SK-N-DZ (cell line): ENCODE measurements at places on chromosomes 7 and 10.

- DNase-seq: peak; percentile 75
Measured at GRCh38 chr10:92387289-92387940, 96.4 kb downstream of the MARCHF5 start.

DNA sequence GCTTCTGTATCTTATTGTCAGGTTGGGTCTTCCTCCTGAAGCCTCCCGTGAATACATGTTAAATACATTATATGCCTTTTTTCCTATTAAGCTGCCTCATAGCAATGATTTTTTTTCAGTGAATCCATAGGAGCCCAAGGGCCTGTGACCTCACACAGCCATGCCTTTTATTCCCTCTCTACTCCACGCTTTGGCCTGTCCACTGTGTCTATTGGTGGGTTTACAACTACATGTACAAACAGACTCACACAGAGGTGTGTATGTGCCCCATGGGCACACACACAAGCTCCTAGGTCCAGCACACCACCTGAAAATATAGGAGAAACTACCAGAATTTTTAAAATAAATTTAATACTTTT lies 560.4 kb downstream of the IPMK start:
- no peak for DNase-seq

GRCh38 chr7:81960026-81960425 lies 190.2 kb upstream of the HGF start:
- no peak for DNase-seq

DNA sequence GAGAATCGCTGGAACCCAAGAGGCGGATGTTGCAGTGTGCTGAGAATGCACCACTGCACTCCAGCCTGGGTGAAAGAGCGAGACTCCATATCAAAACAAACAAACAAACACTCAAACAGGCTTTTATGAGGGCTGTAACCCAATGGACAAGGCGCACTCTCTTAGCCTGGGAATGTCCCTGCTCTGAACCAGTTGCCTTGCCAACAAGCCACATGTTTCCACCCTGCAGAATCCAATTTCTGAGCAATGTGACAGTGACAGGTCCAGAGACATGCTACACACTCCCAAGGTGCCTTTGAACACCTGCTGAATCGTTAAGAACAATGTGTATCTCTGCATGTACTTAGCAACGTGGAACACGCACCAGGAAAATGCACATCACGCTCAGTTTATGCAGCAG lies 186.8 kb upstream of the AUTS2 start:
- no peak for DNase-seq

DNA sequence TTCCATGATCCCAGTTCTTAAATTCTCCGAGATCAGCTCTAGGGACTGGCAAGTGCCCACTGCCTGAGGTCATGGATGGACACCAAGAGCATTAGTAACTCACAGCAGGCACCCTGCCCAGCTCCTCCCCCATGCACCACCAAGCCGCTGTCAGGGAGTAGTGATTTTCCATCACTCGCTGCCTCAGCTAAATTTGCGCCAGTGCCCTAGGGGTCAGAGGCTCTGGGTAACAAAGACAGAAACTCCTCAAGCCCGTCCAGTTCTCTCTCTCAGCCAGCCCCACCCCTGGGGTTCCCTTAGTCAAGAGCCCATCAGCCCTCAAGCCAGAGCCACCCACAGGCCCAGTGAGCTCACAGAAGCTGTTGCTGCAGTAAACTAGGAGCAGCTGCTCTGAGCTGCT lies 30.0 kb downstream of the PAX2 start:
- no peak for DNase-seq

- no peak for DNase-seq
Measured at GRCh38 chr10:124350806-124351205, 67.9 kb downstream of the OAT start.

- no peak for DNase-seq
Measured at GRCh38 chr10:133259602-133259989, 17.1 kb downstream of the ADAM8 start.

GRCh38 chr10:94936721-94937120 lies 1.7 kb upstream of the CYP2C9 start:
- no peak for DNase-seq

- DNase-seq: no peak
Measured at GRCh38 chr10:34601691-34602090, 213.4 kb downstream of the PARD3 start.

DNA sequence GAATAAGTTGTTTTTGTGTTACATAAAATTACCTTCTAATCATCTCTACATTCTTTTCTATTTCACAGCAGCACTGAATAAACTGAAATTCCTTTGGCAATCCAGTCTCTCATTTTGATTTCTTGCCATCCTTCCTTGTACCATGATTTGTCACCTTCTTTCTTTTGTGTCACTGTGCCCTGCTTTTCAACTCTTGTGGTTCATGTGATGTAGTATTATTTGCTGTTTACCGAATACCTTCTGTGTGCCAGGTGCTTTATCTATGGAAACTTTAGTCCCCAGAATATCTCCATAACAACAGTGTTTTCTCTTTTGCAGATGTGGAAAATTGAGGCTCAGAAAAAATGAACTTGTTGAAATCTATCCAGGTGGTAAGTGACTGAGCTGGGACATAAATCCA lies 220.3 kb downstream of the STK31 start:
- no peak for DNase-seq

- no peak for DNase-seq
Measured at GRCh38 chr10:129814681-129815646, 149.1 kb downstream of the EBF3 start.
